ENCODE measurements at places on chromosomes 3 and 15. TPM values are rescaled to one million over a fixed set of nuclear protein-coding genes. Genes with fewer than 3 reads are reported as not detected.

Gene BTD
- 11.7 TPM for total RNA-seq

DNA sequence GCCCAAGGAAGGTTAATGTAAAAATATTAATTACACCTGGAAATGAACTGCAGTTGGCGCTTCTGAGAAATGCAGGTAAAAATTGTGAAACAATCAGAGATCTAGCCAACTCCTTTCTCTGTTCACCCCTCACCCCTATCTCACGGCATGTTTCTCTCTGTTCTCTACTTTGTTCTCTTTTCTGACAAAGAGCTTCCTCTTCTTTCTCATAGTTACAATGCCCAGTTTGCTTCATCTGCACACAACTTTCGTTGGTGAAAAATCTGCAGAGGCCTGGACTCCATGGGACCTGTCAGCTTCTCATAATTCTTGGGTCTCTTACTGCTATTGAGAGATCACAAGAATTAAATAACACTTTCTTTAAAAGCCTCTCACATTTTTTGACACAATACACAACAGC is 212.9 kb upstream of the LRRN1 start:
- DNase-seq: no peak

Gene STRA6
- 0.29 TPM for total RNA-seq

DNA sequence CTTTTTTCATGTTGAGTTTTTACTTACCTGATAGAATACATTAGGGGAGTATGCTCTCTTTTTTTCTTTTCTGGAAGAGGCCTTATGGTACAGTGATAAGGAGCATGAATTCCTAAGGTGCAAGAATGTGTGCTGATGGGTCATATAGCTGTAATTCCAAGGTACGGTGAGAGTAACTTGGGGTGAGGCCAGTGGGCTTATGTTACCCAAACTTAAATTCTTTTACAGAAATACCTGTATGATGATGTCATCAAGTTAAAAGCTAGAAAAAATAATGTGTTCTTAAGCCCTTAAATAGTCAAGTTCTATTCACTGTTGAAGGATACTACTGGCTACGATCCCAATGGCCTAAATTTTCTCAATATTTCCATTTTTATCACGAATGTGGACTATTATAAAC is 111.2 kb downstream of the GMPS start:
- DNase-seq: no peak

DNA sequence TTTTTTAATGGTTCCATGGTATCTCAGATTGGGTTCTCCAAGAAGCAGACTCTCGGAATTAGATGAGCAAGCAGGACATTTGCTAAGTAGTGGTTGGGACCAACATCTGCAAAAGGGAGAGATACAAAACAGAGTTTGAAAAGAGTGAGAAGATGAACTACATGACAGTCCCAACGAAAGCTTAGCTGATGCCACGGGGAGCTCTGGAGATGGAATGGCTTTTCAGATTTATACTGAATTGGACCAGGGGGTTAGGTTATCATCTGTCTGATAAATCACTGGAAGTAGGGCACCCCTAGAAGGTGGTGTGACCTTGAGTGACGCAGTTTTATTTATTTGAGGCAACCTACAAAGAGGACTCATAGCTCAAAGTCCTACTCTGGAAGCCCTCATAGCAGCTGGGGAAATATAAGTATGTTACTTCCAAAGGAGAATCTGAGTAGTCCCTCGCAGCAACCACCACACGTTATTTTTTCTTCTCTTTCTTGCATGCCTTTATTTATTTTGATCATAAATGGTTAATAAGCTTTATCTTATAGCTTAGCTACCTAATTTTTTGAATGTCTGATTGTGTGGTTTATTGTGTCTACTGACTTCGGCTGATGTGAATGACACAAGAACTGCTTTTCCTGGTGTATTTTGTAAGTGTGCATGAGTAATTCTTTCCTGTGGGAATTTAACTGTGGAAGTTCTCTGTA is 815.4 kb downstream of the SQOR start:
- no peak for DNase-seq

DNA sequence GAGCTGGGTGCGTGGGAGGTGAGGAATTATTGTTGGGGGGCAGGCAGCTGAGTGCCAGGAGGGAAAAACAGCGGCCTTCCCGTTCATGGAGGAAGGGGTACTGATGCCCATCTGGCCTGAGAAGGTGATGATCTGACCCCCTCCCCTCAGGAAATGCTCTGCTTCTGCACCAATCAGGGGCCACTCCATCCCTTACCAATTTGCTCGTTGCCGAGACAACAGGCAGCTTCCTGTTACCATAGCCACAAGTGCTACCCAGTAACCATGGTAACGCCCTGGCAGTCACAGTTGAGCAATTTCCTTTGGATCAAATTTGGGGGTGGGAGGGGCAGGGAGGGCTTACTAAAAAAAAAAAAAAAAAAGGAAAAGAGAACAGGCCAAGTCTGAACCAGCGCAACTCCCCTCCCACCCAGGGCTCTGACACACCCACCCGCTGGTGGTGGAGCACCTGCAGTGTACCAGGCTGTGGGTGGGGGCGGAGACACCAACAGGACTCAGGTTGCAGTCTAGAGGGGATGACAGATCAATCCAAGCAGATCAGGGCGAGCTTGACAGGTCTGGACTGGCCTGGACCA is 13.7 kb downstream of the CELF6 start:
- no peak for DNase-seq

GRCh38 chr15:48905847-48906246 is 27.9 kb downstream of the EID1 start:
- DNase-seq: no peak

DNA sequence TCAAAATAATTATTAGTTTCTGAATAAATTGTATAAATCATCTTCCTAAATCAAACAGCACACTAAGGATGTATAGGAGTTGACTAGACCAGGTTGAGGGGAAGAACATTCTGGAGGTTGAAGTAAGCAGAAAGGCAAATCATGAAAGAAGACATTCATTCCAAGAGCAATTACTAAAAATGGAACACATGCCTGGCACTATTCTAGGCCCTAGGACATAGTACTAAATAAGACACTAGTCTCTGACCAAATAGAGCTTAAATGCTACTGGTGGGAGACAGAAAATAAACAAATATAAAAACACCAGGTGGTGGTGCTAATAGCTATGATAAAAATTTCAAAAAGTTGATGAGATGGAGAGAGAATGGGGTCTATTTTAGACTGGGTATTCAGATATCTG is 190.1 kb downstream of the TBC1D5 start:
- no peak for DNase-seq

- no peak for DNase-seq
These were observed 72.1 kb upstream of the MAGI1 start for GRCh38 chr3:66110840-66111239.

Gene IQCF5
- total RNA-seq: not detected

- no peak for DNase-seq
These were observed 229.3 kb downstream of the TAFA4 start for GRCh38 chr3:68703066-68703465.

Gene PLA2G4E
- not detected for total RNA-seq

Gene CCDC9B
- 56.1 TPM for total RNA-seq

- DNase-seq: no peak
These were observed 178.5 kb upstream of the P2RY1 start for GRCh38 chr3:152656214-152656971.

DNA sequence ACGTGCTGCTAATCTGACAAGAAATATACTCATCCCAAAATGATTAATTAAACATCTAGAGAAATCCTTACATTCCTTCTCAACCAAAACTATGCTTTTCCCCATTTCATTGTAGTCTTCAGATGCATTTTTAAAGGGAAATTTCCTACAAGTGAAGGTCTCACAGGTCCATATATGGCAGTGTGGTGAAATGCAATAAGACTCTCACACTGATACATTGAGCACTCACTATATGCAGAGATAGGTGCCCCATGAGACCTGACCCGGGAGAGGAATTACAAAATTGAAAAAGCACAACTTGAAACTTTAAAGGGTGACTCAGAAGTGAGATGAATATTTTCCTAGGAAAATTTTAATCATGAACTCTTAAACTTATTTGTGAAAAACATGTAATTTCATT is 629.2 kb upstream of the NAALADL2 start:
- no peak for DNase-seq

Gene BFSP2
- not detected for total RNA-seq

Gene CORO2B
- 0.66 TPM for total RNA-seq

Gene GOLGA8T
- total RNA-seq: not detected

Gene ERC2
- total RNA-seq: 0.77 TPM

- no peak for DNase-seq
These were observed 72.0 kb downstream of the PDZRN3 start for GRCh38 chr3:73552700-73553099.

DNA sequence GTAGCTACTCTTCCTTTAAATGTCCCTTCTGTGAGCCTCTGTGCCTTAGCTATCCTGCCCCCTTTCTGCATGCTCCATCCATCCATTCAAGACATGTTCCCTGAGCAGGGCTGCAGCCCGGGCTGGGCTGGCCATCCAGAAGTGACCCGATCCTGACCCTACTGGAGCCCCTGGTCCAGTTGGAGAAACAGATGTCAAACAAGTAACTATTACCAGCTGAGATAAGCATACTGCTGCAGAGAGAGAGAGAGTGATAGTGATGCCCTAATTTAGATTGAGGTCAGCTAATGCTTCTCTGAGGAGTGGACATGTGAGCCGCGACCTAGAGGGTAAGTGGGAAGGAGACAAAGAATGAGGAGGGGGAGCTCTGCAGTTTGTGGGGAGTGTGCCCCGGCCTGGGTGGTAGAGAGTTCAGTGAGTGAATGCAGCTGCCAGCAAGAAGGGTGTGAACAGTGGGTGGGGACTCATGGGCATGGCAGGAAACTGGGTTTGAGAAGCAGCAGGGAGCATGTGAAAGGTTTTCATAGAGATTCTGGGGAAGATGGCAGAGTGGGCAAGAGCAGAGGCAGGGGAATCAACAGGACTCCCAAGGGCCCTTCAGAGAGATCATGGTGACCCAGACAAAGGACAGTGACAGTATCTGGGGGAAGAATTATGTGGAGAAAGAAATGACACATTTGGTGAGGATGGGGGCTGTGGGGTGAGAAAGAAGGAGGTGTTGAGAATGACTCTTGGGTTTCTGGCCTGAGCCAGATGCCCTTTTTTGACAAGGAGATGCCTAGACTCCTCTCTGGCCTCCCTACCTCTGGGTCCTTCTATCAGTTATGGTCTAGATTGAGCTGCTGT is 44.9 kb downstream of the CHCHD6 start:
- no peak for DNase-seq

DNA sequence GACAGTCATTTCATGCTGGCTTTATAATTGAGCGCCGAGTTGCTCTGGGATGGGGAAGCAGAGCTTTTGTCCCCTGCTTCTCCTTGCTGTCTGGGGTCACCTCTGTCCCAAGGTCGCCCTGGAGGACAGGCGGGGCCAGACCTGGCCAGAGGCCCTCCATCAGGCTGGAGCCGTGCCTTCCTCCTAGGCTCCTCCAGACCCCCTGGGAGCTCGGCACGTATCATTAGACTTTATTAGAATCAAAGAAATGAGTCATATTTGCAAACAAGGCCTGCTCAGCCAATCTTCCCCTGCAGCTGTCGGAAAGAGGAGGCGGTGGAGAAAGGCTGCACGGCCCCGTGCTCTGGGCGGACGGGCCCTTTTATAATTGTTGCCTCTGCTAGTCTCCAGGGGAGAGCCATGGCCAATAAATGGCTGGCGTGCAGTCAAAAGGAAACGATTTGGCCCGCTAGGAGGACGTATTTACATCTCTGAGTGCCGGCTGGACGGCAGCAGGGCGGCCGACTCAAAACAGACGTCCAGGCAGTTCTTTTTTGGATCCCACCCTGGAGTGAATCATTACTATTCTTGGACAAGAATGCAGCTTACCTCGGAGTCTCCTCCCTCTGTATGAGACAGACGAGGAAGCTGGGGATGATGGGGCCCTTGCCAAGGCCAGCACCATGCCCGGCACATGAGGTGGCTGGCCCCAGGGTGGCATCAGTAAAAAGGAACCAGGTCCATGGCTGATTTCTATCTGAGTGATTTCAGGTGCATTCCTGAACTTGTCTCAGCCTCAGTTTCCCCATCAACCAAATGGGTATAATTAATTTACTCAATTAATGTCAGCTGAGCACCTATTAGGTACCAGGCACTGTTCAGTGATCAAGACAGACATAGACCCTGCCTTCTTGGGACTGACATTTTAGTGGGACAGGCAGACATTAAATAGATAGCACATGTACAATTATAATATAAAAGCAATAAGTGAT is 50.6 kb downstream of the SLC6A6 start:
- peak; percentile 92 for DNase-seq

DNA sequence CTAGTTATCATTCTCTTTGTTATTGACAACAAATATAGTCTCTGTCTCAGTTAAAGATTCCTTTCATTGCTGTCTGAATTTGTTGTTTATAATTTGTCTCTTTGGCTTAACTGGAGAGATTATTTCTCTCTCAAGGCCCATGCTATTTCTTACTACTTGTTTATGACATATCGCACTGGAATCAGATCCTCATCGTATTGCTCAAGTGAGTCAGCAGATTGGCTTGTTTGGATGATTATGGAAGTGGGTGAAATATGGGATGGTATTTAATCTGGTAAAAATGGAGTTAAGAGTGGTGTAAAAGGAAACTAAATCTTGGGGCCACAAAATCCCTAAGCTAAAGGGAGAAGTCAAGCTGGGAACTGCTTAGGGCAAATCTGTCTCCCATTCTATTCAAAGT is 613.1 kb downstream of the SI start:
- peak; percentile 45 for DNase-seq

GRCh38 chr3:193269343-193270028 is 28.5 kb downstream of the PLAAT1 start:
- no peak for DNase-seq

DNA sequence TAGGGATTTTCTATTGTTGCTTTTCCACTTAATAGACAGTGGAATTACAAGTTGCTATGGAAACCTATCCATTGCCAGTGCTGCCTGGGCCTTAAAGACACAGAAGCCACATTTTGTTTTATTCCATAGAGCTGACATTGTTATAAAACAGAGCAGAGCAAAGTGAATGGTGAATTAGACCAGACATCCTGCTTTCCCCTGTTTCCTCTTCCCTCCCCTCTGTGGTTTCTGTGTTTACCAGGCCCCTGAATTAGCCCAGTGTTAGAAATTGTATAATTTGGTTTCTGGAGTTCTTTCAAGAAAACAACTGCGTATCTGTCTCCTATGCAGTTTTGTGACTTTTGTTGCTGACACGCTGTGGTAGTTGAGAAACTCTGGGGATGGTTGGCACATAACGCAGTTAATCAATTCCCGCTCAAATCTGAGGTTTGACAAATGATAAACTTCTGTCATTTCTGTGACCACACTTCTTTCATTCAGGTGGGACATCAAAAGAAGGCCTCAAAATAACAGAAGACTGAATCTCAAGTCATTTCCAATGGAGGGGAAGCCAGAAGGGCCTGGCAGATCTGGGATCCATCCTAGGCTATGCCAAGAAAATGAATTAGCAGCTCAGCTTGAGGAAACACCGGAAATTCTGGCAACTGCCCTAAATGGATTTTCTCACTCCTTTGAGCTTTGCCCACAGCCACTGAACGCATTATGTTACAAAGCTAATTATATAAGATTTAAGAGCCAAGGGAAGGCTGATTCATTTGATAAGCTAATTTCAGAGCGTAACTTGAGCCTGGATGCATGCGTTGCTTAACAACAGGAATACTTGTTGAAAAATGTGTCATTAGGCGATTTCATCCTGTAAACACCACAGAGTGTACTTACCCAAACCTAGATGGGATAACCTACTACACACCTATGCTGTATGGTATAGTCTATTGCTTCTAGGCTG is 46.9 kb downstream of the NR1D2 start:
- DNase-seq: peak; percentile 14

- no peak for DNase-seq
These were observed 11.9 kb upstream of the OR5K4 start for GRCh38 chr3:98341758-98342157.

Gene ARPIN
- 8.0 TPM for total RNA-seq

- no peak for DNase-seq
These were observed 33.3 kb downstream of the BTLA start for GRCh38 chr3:112466020-112466419.

- peak; percentile 64 for DNase-seq
These were observed 196.8 kb upstream of the MBNL1 start for GRCh38 chr3:152071924-152072323.

- peak; percentile 86 for DNase-seq
These were observed 89.0 kb upstream of the FGF12 start for GRCh38 chr3:192816351-192816750.

All from PC-3 (cell line).